ENCODE measurements at places on chromosomes 12 and 14.

DNA sequence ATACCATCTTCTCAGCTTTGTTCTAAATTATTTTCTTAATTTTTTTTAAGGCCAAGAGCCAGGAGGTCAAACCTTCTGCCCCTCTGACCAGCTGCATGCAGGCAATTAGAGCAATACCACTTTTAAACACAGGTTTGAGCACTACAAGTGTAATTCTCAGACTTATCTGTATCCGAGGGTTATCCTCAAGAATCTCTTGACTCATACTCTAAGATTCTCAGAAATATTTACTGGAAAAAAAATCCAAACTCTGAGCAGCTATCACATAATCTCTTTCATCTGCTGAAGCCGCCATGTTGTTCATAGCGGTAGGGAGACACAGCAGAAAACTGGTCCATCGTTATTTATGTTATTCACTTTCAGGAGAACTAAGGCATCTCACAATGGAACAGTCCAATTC lies 27.4 kb upstream of the PTHLH start:
- DNase-seq, result no peak

- no peak for DNase-seq
Observed at GRCh38 chr12:104737113-104737512, 221.0 kb downstream of the SLC41A2 start.

GRCh38 chr14:85463512-85463911 lies 66.4 kb upstream of the FLRT2 start:
- no peak for DNase-seq

DNA sequence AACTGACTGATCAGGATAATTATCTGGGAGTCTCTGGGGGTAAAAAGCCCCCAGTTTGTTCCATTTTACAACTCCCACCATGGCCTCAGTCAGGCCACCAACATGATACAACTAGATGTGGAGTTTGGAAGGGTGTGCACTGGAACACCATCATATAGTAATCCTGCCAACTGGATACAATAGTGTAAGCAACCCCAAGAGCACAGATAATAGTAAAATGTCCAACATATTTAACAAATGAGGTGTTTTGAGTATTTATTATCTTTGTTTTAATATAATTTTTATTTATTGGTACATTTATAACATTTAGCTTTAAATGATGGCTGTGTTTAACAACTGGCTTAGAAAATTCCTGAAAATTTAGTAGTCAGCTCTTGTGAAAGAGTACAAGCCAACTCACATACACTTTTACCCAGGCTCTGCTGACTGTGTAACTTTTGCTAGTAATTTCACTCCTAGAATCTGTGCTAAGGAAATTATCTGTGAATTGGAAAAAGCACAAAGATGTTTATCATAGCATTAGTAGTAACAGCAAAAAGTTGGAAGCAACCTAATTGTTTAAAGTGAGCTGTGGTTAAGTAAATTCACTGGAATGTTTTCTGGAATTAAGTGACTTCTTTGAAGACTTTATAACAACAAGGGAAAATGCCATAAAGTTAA lies 196.8 kb downstream of the RAD51B start:
- no peak for DNase-seq

DNA sequence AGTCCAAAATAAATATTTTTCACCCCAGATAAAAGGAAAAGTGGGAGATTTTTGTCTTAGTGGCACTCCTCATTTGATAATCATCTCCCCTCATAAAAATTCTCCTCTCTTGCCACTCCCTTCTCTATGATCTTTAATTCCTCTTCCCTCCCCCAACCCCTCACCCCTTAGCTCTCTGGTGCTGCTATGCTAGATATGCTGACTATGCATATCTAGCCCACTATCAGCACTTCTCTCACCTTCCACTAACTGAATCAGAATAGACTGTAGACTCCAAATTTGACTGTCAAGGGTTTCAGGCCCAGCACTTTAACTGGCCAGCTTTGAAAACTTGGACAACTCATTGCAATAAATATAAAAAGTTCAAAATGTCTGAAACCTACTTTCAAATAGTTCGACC lies 254.2 kb downstream of the ETNK1 start:
- no peak for DNase-seq
